ENCODE measurements at places on chromosomes 4 and X.
A peak's percentile ranks its signal among the peaks of the same experiment; 100 is the strongest.

DNA sequence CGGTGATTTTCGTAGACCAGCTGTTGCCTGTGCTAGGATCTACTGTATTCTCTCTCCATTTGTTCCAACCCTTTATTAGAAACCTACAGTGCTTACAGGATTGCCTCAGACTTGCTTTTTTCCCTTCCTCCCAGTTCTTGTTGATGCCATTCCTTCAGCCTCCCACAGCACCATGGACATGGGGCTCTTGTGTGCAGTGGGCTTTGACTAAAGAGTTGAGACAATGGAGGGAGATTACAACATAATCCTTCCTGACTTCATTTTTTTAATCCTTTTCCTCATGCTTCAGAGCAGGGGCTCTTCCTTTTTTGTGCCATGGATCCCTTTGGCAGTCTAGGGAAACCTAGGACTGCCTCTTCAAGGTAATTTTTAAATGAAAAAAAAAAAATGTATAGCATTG lies 92.1 kb downstream of the BMPR1B start:
- DNase-seq: no peak

- no peak for DNase-seq
These were observed 91.4 kb downstream of the GABRB1 start for GRCh38 chr4:47122592-47123291.

- DNase-seq: no peak
These were observed 181.6 kb downstream of the LARP7 start for GRCh38 chr4:112818594-112818965.

DNA sequence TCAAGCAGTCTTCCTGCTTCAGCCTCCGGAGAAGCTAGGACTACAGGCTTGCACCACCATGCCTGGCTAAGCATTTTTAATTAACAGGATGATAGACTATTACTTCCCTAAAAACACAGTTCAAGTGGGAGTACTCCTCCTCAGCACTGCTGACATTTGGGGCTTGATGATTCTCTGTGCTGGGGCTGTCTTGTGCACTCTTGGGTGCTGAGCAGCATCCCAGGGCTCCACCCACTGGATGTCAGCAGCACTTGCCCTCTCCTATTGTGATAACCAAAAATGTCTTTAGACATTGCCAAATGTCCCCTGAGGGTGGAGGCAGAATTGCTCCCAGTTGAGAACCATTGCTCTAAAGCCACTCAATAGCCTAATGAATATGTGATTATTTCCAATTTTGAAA lies 60.4 kb downstream of the CLCN4 start:
- DNase-seq: no peak

DNA sequence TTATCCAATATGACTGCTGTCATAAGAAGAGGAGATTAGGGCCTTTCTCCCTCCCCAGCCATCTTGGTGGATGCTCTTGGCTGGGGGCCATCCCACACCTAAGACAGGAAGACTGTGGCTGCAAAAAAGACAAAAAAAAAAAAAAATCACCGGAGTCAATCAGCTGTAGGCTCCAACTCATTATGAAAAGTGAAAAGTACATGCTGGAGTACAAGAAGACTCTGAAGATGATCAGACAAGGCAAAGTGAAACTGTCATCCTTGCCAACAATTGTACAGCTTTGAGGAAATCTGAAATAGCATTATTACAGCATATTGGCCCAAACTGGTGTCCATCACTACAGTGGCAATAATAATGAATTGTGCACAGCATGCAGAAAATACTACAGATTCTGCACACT lies 5.2 kb downstream of the EGFL6 start:
- DNase-seq: no peak

DNA sequence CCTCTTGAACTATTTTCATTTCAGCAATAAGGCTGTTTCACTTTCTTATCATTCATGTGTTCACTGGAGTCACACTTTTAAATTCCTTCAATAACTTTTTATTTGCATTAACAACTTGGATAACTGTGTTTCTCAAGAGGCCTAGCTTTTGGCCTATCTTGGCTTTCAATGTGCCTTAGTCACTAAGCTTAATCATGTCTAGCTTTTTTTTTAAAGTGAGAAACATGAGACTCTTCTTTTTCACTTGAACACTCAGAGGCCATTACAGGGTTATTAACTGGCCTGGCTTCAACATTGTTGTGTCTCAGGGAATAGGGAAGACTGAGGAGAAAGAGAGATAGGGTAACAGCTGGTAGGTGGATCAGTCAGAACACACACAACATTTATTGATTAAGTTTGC lies 64.0 kb upstream of the VCX2 start:
- DNase-seq: no peak

DNA sequence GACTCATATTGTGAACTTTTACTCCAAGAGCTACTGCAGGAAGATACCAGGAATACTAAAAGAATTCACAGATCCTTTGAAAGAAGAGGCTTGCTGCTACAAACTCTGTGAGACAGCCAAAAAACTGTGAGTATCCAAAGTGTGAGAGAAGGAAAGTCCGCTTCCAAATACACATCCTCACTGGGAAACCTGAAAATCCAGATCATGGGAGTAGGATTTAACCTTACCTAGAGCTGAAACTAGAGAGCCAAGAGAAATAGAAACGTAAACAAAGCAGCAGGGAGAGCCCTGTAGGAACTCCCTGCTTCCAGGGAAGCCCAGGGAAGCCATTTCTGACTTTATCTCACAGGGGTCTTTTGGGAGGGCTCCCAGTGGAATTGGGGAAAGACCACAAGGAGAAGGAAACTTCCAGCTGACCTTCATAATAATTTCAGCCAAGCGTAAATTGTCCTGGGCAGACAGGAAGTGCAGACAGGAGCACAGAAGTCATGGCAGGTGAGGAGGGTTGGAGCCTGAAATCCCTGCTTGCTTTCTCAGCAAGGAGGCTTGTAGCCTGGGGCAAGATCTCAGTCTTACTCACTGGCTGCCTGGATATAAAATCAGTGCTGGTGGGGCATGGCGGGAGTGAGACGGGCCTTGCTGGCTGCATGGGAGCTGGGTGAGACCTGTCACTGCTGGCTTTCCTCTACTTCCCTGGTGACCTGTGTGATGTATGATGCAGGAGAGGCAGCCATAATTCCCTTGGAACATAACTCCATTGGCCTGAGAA lies 26.2 kb upstream of the NFKB1 start:
- DNase-seq: no peak

- DNase-seq: no peak
These were observed 90.4 kb upstream of the RASGEF1B start for GRCh38 chr4:81562093-81562492.

- peak; percentile 65 for DNase-seq
These were observed 171.3 kb downstream of the PTTG2 start for GRCh38 chr4:38131371-38132091.

GRCh38 chr4:99276417-99276816 lies 14.4 kb downstream of the ADH1A start:
- DNase-seq: no peak

- DNase-seq: no peak
These were observed 665 bp downstream of the TIGD2 start for GRCh38 chr4:89111833-89112563.

- DNase-seq: no peak
These were observed 677.5 kb downstream of the DMD start for GRCh38 chrX:32533848-32534247.

DNA sequence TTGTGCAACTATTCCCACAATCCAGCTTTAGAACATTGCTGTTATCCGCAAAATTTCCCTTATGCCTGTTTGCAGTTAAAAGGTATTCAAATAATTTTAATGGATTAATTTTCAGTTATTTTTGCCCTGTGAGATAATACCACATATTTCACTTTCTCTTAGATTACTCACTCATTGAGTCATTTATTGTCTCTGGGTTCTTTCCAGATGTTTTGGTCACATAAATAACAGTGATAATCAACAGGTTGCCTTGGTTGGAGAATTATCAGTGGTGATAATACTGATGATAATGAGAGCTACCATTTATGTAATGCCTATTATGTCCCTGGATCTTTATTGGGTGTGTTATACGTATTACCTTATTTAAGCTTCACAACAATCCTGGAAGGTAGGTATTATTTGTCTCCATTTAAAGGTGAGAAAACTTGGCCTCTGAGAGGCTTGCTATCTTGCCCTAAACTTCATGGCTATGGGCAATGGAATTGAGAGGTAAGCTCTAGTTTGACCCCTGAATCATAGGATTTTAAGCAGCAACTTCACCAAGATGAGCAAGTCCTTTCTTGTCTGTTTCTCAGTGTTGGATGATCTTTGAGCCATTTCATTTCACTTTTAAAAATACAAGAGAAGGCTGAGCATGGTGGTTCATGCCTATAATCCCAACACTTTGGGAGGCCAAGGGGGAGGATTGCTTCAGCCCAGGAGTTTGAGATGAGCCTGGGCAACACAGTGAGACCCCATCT lies 87.4 kb downstream of the KIT start:
- no peak for DNase-seq

GRCh38 chr4:106609917-106610316 lies 241.3 kb upstream of the GIMD1 start:
- no peak for DNase-seq

- DNase-seq: no peak
These were observed 318.6 kb downstream of the OPHN1 start for GRCh38 chrX:68114573-68115129.

DNA sequence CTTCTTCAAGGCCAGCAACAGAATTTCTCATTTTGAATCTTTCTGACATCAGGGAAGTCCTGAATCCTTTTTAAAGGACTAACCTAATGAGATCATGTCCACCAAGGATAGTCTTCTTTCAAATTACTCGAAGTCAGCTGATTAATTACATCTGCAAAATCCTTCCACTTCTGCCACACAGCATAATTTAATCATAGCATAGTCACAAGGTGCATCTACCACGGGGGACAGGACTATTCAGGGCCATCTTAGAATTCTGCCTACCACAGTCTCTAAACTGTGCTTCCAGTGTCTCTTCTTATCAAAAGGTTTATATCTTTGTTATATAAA lies 53.7 kb downstream of the ATP10D start:
- DNase-seq: no peak

DNA sequence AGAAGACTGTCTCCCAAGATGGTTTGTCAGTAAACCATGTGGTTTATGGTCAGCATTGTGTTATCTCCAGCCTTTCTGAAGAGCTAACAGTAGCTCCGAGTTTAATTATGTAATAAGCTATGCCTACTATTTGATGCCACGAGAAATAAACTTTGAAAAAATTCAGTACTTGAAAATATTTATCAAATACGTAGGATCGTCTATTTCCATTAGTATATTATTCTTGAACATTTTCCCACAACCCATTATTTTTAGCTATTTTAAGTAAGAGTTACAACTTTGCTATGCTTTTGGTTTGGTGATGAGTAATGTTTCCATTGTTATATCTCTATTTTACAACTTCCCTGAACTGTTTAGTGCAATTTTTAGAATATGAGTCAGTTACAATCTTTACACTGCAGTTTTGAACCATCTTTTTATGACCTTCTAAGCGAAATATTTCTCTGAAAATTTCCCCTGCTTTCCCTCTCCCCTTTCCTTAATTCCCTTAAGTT lies 44.5 kb upstream of the TRIM2 start:
- no peak for DNase-seq

DNA sequence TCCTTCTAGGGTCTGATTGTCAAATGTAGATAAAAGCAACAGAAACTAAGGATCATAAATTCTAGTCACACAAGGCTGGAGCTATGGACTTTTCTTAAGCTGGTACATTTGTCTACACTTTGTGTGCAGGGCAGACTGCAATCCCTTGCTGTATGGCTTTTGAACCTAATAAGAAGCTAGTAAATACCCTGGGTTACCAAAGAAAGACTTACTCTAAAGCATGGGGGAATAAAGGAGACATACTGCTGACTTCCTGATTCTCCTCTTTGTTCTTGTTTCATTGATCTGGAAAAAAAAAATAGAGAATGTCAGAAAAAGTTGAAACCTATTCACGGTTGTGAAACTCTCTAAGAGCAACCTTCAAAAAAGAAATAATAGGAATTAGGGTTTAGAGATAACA lies 216.6 kb upstream of the TLL1 start:
- DNase-seq: no peak

- DNase-seq: no peak
These were observed 23.4 kb upstream of the ACSL1 start for GRCh38 chr4:184849185-184849584.

DNA sequence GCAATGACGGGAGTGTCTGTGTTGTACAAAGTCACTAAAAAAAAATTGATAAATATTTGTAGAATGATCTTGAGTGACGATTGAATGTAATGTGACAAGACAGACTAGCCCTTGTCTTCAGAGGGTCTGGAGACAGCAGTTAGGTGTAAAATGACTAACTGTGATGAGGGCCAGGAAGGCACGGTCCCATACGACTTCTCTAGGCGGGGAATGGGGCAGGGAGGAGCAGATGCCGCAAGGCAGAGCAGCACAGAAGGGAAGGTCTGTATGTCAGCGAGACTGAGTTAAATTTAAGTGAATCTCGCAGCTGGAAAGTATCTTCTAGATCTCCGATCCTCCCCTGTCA lies 405 bp downstream of the CENPE start:
- no peak for DNase-seq

GRCh38 chr4:26854701-26855100 lies 5.9 kb upstream of the STIM2 start:
- DNase-seq: no peak

GRCh38 chr4:152974468-152975379 lies 38.6 kb downstream of the FHDC1 start:
- no peak for DNase-seq

GRCh38 chr4:176874721-176875445 lies 82.2 kb upstream of the VEGFC start:
- no peak for DNase-seq

DNA sequence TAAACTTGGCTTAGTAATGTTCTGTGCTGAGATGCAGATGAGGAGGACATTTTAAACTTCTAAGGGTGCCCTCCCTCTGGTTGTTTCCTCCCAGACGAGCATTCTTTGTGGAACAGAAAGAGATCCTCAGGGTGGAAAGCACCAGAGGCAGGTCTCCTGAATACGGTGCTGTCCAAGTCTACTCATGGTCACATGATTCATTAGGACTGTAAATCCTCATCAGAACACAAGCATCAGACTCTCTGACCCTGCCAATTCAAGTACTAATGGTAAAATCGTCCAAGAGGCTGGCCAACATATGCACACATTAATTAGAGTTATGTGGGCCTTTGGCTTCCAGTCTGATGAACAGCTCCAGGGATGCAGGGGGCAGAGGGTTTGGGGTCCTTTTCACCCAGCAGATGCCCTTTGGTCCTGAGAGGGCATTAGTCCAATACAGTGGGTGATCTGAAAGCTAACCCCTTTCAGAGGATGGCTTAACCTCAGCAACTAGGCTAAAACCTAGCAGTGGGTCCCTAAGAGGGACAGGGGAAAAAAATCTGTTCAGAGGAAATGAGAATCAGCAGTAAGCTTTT lies 18.2 kb downstream of the HAND2 start:
- DNase-seq: no peak

DNA sequence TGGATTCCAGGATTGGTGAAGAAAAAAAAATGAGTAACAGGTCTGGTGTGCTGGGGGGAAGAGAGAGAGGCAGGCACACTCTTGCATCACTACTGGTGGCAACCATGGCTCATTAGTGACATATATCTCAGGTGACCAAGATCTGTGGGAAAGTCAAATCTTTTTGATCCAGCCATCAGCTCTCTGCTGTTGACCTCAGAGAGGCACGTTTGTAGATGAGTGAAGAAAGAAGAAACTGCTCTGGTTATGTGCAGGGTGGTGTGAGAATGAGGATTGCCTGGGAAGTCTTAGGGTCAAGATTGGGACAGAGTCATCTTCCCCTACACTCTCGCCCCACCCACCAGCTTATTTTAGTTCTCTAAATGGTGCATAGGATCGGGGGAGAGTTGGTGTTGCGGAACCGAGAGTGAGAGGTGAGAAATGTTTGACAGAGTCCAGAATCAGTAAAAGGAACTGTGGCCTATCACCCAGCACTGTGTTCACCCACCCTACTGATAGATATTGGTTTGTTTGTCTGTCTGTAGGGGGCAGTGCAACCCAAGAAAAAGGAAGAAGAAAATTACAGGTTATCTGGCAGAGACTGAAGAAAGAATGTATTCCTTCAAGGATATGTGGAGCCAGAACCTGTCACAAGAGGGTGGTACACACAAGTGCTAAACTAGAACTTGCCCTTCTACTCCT lies 21.9 kb downstream of the ARMCX6 start:
- peak; percentile 13 for DNase-seq
